GM23248 (cell line): ENCODE measurements at places on chromosomes 5 and 9.
A peak's percentile ranks its signal among the peaks of the same experiment; 100 is the strongest.

DNA sequence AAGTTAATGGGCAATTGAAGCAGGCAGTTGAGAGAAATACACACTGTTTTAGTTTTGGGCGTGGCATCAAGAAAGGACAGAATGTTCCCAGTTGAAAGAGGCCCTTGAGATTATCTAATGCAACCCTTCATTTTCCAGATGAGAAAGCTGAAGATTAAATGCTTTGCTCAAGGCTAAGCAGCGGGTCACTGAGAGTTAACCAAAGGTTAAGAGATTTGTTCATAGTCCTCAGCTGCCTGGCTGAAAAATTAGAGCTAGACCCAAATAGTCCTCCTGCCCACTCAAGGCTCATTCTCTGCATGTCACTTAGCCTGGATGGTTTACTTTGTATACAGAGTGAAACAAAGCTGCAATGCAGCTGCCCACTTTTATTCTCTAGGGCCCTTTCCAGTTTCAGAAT is 46.7 kb upstream of the MAMDC2 start:
- H3K27me3 ChIP-seq = peaks cover 6% of the 10 kb centered on the region; the same call in 1 of the 2 replicates
- no peaks in the 10 kb centered on the region for H3K4me1 ChIP-seq
- H3K27ac ChIP-seq = no peak overlapping the region
- no peak overlapping the region for H3K4me3 ChIP-seq
- DNase-seq = no peak

GRCh38 chr5:159877894-159878448 is 38.3 kb upstream of the ADRA1B start:
- DNase-seq = no peak
- H3K4me3 ChIP-seq = no peak overlapping the region
- H3K36me3 ChIP-seq = no peaks in the 10 kb centered on the region
- no peak overlapping the region for H3K27ac ChIP-seq
- H3K27me3 ChIP-seq = no peaks in the 10 kb centered on the region

- H3K36me3 ChIP-seq = no peaks in the 10 kb centered on the region
- DNase-seq = no peak
- H3K4me1 ChIP-seq = 0 out of 2 replicates have a peak, but pooled peaks cover 7% of the 10 kb centered on the region
- H3K27me3 ChIP-seq = no peaks in the 10 kb centered on the region; the same call in none of the 2 replicates
Observed at GRCh38 chr9:27471366-27471765, 52.7 kb upstream of the IFNK start.

DNA sequence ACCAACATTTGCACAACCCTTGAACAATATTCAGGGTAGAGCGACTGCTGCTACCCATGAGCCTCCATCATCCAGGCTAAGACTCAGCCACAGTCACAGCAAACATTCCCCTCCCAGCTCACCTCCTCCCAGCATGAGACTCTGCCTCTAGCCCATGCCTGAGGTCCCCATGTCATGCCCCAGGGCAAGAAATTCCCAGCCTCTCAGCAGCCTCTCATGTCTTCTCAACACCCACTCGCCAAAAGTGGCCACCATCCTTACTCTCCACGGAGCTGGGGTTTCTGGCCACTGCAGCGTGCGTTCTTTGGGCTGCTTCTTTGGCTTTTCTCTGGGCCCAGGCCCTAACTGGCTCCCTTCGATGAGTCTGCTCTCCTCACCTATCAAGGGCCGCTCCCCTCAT is 82.2 kb downstream of the NSUN2 start:
- no peaks in the 10 kb centered on the region for H3K36me3 ChIP-seq
- no peak overlapping the region for H3K4me3 ChIP-seq
- no peak overlapping the region for H3K27ac ChIP-seq
- no peak for DNase-seq
- H3K4me1 ChIP-seq = 0 out of 2 replicates have a peak, but pooled peaks cover under 1% of the 10 kb centered on the region

GRCh38 chr5:154228696-154229095 is 38.2 kb downstream of the GALNT10 start:
- H3K4me3 ChIP-seq = no peak overlapping the region
- H3K27me3 ChIP-seq = no peaks in the 10 kb centered on the region
- H3K4me1 ChIP-seq = no peaks in the 10 kb centered on the region
- no peak overlapping the region for H3K27ac ChIP-seq

GRCh38 chr5:137619191-137619870 is 116.6 kb downstream of the KLHL3 start:
- 0 out of 2 replicates have a peak overlapping the region, but pooled peaks have one; percentile 25 for H3K4me3 ChIP-seq
- DNase-seq = peak; percentile 95
- H3K4me1 ChIP-seq = peaks cover 57% of the 10 kb centered on the region
- peak overlapping the region; percentile 78 for H3K27ac ChIP-seq
- no peaks in the 10 kb centered on the region for H3K27me3 ChIP-seq
- H3K36me3 ChIP-seq = no peaks in the 10 kb centered on the region

- DNase-seq = peak; percentile 83
- H3K4me3 ChIP-seq = no peak overlapping the region
- H3K27ac ChIP-seq = no peak overlapping the region
- no peaks in the 10 kb centered on the region for H3K27me3 ChIP-seq
Observed at GRCh38 chr5:112142769-112143270, 276.3 kb downstream of the EPB41L4A start.

DNA sequence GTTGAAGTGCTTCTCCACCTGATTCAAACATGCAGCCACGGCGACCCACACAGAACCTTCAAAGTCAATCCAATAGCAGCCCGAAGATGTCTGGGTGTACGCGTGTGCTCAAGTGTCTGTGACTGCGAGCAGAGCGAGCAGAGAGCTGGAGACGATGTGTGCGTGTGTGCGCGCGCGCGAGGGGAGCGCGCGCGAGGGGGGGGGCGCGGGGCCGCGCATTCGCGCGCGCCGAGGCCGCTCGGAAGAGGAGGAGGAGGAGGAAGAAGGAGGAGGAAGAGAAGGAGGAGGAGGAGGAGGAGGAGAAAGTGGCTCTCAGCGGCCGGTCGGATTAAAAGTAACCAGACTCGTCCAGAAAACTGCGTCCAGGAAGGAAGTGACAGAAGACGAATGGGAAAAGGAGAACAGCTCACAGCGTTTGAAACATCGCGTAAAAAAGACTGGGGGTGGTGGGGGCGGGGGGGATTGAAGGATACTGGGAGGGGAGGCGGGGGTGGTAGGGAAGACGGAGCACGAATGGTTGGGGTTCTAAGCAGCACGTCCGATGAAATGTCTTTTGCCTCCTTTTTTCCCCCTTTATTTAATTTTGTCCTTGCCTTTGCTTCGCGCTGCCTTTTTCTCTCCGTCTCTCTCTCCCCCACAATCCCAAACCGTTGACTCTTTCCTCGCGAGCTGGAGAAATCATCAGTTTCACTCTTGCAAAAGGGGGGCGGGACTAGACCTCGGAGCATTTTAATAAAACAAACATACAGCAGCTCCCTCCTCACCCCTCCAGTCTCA is at the start of gene MEF2C:
TSS of gene MEF2C (minus strand) at position 126 of the 777 bp plus-strand sequence. CDS start 59,396 bp downstream, outside the sequence.
- DNase-seq = peak; percentile 90
- no peaks in the 10 kb centered on the region for H3K36me3 ChIP-seq
- no peaks in the 10 kb centered on the region for H3K27me3 ChIP-seq

GRCh38 chr5:54403885-54404416 is 51.5 kb upstream of the HSPB3 start:
- no peak overlapping the region for H3K27ac ChIP-seq
- DNase-seq = peak; percentile 12
- no peaks in the 10 kb centered on the region for H3K27me3 ChIP-seq
- H3K4me1 ChIP-seq = peaks cover 10% of the 10 kb centered on the region
- H3K4me3 ChIP-seq = no peak overlapping the region

DNA sequence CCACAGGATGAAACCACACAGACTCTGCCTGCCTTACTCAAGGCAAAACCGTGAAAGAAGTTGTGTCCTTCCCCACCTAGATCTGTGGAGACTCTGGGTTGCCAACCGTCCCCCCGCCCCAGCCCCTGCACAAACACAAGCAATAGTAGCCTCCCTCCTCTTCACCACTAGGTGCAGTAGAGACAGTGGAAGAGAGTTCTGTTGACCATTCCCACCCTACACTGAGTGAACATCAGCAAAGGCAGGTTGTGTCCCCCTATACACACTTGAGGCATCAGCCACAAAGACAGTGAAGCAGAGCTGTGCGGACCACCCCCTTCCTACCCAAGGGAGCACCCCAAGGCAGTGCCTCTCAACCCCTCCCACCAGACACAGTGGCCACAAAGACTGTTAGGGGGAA is 223.7 kb upstream of the NFIL3 start:
- peaks cover 13% of the 10 kb centered on the region; the same call in 1 of the 2 replicates for H3K27me3 ChIP-seq
- H3K4me1 ChIP-seq = no peaks in the 10 kb centered on the region
- H3K27ac ChIP-seq = no peak overlapping the region
- H3K36me3 ChIP-seq = no peaks in the 10 kb centered on the region

GRCh38 chr9:12874395-12874794 is 99.6 kb downstream of the LURAP1L start:
- H3K4me1 ChIP-seq = peaks cover 16% of the 10 kb centered on the region
- H3K4me3 ChIP-seq = no peak overlapping the region
- H3K27me3 ChIP-seq = no peaks in the 10 kb centered on the region

- H3K27me3 ChIP-seq = no peaks in the 10 kb centered on the region
- peak overlapping the region; percentile 64 for H3K27ac ChIP-seq
- DNase-seq = no peak
- peak overlapping the region; percentile 90 for H3K4me3 ChIP-seq
- H3K4me1 ChIP-seq = peaks cover 24% of the 10 kb centered on the region
Observed at GRCh38 chr5:140176031-140176387, 1.0 kb downstream of the CYSTM1 start.

DNA sequence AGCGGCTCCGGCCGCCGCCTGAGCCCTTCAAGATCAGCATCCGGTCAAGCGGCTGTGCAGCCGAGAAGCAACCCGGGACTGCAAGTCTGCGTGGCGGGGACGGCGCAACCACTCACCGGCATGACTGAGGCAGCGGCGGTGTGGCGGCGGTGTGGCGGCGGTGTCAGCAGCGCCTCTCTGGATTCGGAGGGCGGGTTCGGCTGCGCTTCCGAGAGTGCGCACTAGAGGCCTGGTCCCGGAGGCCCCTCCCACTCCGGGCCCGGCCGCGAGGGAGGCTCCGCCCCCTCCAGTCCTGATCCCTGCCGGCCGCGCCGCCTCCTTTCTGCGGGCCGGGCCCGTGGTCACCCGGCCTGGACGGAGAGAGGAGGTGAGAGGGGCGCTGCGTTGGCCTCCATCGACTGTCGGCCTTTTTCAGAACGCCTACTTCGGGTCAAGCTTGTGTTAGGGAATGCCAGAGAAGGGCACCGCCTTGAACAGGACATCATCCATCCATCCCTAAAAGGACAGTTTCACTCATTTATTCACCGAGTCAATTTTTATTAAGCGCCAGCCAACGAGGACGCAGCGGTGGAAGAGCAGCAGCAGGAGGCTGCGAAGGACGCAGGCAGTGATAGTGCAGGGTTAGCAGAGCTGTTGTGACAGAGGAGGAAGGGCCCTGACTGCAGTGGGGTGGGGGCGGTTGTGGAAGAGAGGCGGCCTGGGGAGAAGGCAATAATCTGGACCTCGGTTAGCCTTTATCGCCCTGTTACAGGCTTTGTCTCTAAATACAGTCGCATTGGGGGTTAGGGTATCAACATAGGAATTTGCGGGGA is at the start of gene ATOX1:
TSS of gene ATOX1 (minus strand) at position 202 of the 812 bp plus-strand sequence. CDS start at position 122, 80 bp downstream.
- DNase-seq = peak; percentile 98
- H3K4me3 ChIP-seq = peak within 1 kb of the TSS; percentile 90
- peak within 1 kb of the TSS; percentile 81 for H3K27ac ChIP-seq
- peaks cover 6% of the 10 kb centered on the region for H3K4me1 ChIP-seq
- no peaks in the 10 kb centered on the region for H3K36me3 ChIP-seq

GRCh38 chr5:65261499-65261898 is 220.2 kb downstream of the ADAMTS6 start:
- H3K4me1 ChIP-seq = peaks cover 30% of the 10 kb centered on the region
- no peaks in the 10 kb centered on the region for H3K27me3 ChIP-seq
- H3K27ac ChIP-seq = no peak overlapping the region
- no peak overlapping the region for H3K4me3 ChIP-seq

- no peaks in the 10 kb centered on the region for H3K36me3 ChIP-seq
- H3K27ac ChIP-seq = no peak overlapping the region
- H3K4me3 ChIP-seq = no peak overlapping the region
- no peaks in the 10 kb centered on the region for H3K27me3 ChIP-seq
- DNase-seq = no peak
Observed at GRCh38 chr5:144369006-144369405, 198.3 kb downstream of the KCTD16 start.

- H3K4me1 ChIP-seq = peaks cover 33% of the 10 kb centered on the region
- no peak for DNase-seq
- H3K27me3 ChIP-seq = no peaks in the 10 kb centered on the region
Observed at GRCh38 chr5:14249258-14250082, 106.3 kb downstream of the TRIO start.

DNA sequence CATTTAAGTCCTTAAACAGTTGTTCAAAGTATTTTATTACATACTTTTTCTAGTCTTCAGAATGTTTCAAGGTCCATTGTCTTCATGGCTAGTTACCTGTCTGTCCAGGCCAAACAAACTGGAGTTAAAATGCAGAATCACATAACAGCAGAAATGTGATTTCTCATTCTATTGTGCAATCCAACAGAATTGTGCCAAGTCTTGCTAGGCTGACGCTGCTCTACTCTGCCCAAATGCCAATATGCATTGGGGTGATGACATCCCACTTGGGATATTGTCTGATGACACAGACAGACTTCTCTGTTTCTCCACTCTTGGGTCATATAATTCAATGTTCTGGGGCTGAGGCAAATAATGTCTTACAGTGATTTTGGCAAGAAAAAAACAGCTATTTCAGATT is 5.2 kb upstream of the SLC22A5 start:
- H3K4me3 ChIP-seq = no peak overlapping the region
- H3K27me3 ChIP-seq = no peaks in the 10 kb centered on the region

DNA sequence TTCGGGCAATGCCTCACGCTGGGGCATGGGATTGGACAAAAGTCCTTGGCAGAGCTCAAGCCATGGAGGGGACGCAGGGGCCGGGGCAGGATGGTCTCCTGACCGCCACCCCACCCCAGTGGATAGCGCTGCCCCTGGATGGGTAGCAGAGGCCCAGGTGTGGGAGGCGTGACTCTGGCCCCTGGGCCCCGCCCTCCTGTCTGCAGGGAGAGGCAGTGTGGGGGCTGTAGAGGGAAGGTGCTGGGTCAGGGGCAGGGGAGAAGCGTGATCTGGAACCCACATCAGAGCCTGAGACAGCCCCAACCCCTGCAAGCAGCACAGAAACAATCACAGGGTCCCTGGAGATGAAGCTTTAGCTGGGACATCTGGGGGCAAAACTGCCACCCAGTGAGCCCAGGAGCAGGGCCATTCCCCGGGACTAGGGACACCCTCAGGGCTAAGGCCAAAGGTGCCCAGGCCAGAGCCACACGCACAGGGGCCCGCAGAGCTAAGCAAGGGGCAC is 36.2 kb downstream of the NACC2 start:
- H3K27ac ChIP-seq = no peak overlapping the region
- no peak overlapping the region for H3K4me3 ChIP-seq
- H3K27me3 ChIP-seq = no peaks in the 10 kb centered on the region
- no peaks in the 10 kb centered on the region for H3K4me1 ChIP-seq
- DNase-seq = no peak
